ENCODE measurements at places on chromosomes 4 and X. TPM values are rescaled to one million over a fixed set of nuclear protein-coding genes. Genes with fewer than 3 reads are reported as not detected.

Gene PNMA6A
- 0.31 TPM for total RNA-seq

Gene GAGE10
- not detected for total RNA-seq

Gene DDIT4L
- 1.2 TPM for total RNA-seq

- DNase-seq = no peak
Observed at GRCh38 chrX:87663421-87663820, 145.8 kb downstream of the KLHL4 start.

GRCh38 chr4:123406872-123407271, 10.3 kb downstream of the SPRY1 start:
- DNase-seq = no peak

DNA sequence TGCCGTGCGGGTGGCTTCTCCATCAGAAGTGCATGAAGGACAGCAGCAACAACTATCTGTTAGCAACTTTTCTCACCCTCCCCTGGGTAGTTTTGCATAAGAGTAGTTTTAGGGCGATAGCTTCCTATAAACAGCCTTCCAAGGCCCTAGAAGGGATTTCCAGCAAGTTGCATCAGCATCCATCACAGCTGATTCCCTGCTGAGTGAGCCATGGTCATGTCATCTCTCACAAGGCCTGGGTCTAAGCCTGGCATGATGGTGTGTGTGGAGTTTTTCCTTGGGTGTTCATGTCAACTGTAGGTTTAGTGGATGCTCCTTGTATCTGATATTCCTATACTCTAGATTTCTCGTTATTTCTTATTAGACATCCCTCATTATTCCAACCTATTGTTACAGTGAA, 2324.7 kb upstream of the AGA start:
- DNase-seq = no peak

GRCh38 chr4:33187035-33187434, 2466.9 kb downstream of the PCDH7 start:
- no peak for DNase-seq

- DNase-seq = no peak
Observed at GRCh38 chrX:94830717-94831116, 1156.7 kb downstream of the FAM133A start.

- DNase-seq = peak; percentile 8
Observed at GRCh38 chr4:75561789-75562188, 5.9 kb downstream of the ODAPH start.

DNA sequence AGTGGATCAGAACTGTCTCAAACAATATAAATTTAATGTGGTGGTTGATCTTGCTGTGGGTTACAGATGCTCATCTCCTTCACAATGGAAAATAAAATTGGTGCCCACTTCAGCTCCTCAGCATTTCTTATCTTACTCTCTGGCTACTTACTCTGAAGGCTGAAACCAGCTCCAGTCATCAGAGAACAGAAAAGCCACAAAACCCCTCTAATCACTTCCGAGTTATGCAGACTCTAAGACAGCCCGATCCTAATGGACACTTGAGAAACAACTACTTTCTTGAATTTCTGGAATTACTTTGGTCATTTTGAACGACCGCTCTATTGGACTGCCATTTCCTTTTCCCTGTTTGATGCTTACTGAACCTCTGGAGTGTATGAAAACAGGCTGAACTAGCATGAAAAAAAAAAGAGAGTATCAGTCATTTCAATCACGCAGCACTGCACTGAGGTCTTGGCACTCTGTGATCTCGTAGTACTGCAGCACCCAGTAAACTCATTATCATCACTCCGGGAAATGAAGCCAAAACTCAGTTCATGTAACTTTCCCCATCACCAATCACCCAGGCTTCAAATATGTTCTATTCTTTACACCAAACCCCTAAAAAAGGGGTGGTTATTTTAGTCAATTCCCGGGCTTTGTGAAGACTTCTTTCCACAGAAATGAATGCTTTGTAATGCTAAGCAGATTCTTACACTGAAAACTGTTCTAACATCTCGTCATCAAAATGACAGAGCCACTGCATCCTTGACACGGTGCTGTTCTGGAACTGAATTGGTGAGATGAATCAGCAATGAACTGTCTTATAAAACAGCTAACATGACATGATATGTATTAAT, 54.5 kb downstream of the TSPAN5 start:
- DNase-seq = no peak

DNA sequence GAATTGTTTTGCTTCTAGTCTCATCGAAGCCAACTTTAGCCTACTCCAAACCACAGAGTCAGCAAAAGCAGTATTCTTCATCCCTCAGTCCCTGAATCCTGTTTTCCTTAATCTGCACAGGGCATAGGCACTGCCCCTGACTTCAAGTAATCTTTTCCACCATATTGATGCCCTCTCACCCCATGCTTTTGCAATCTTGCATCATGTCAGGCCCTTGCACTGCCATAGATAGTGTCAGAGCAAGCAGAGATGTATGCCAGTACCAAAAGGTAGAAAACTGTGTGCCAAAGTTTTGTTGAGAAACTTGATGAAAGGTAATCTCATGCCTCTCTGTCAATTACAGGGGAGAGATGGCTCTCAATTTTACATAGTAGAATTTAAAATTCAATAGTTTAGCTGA, 131.1 kb downstream of the CFAP299 start:
- no peak for DNase-seq

DNA sequence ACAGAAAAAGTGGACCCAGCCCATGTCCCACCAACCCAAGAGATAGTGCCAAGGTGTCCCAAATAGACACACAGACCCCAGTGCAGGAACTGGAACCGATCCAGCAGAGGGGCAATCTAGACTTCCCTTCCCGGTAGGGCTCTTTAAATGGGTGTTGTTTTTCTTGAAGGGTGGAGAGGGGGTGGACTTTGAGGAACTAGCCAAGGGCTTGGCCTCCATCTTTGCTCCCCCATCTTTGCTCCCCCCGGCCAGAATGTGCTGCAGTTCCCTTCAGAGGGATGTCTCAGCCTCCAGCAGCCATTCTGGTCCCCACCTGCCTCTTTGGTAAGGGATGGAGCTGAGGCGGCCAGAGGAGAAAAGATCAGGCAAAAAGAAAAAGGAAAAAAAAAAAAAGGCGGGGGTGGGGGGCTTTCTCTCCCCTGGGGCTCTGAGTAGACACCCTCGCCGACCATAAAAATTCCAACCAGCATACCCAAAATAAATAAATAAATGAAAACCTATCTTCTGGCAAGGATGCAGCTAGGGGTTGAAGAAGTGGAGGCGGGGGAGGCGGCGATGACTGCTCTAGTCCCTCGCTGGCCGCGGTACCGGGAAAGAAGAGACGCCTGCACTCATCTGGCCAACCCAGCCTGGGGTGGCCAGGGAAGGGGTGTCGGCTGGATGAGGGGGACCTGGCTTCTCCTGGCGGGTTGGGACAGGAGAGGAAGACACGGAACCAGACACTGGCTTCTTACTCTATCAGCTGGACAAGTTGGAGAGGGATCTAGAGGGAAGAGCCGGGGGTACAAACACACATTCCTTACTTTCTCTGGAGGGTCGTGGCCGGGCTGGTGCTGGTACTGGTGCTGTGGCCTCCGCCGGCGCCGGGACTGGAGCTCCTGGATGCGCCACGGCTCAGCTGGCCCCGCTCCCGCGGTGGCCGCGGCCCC, 38.5 kb upstream of the IQSEC2 start:
- no peak for DNase-seq

- DNase-seq = no peak
Observed at GRCh38 chr4:79155336-79155735, 170.5 kb downstream of the NAA11 start.

GRCh38 chr4:1363513-1363912, 16.5 kb downstream of the UVSSA start:
- no peak for DNase-seq

GRCh38 chr4:147731580-147732517, at the start of gene ARHGAP10:
Gene ARHGAP10, plus strand, starts transcription at chr4:147732088. Its CDS starts 214 bp downstream, at chr4:147732302.
- peak; percentile 57 for DNase-seq

GRCh38 chrX:109345856-109346255, 136.0 kb downstream of the GUCY2F start:
- DNase-seq = no peak

Measured in Calu3 (cell line).